ENCODE measurements at places on chromosomes 5 and 9. TPM values are rescaled to one million over a fixed set of nuclear protein-coding genes. Genes with fewer than 3 reads are reported as not detected.

SLC27A6 gene
- not detected for total RNA-seq

IL5 gene
- total RNA-seq, result not detected

KCNV2 gene
- total RNA-seq, result not detected

HAPLN1 gene
- total RNA-seq, result under 0.01 TPM

GABRA1 gene
- not detected for total RNA-seq

TTC39B gene
- total RNA-seq, result 6.7 TPM

SOHLH1 gene
- 0.05 TPM for total RNA-seq

FRRS1L gene
- total RNA-seq, result under 0.01 TPM

SLC36A2 gene
- total RNA-seq, result not detected

RLN1 gene
- total RNA-seq, result not detected

SYK gene
- not detected for total RNA-seq

KIAA1958 gene
- total RNA-seq, result 2.0 TPM

PSAT1 gene
- total RNA-seq, result 7.5 TPM

PIP5KL1 gene
- total RNA-seq, result 0.70 TPM

PCDHA8 gene
- not detected for total RNA-seq

NSMF gene
- 32.7 TPM for total RNA-seq

SLC6A19 gene
- total RNA-seq, result not detected

KCNIP1 gene
- 20.8 TPM for total RNA-seq

LMX1B gene
- not detected for total RNA-seq

TMEM252 gene
- total RNA-seq, result not detected

PCDHAC2 gene
- 0.34 TPM for total RNA-seq

PHF2 gene
- 16.0 TPM for total RNA-seq

NKD2 gene
- 0.17 TPM for total RNA-seq

LPAR1 gene
- 0.17 TPM for total RNA-seq

TEX53 gene
- not detected for total RNA-seq

TMEM232 gene
- 0.37 TPM for total RNA-seq

COL15A1 gene
- total RNA-seq, result 31.5 TPM

SLIT3 gene
- total RNA-seq, result not detected

RNF38 gene
- 43.9 TPM for total RNA-seq

KCNT1 gene
- not detected for total RNA-seq

FAM240B gene
- total RNA-seq, result not detected

MCIDAS gene
- total RNA-seq, result not detected

AQP7 gene
- not detected for total RNA-seq

ZNF658 gene
- total RNA-seq, result 5.3 TPM

CD180 gene
- 0.09 TPM for total RNA-seq

PCDHB4 gene
- total RNA-seq, result 0.17 TPM

NR2F1-AS1 gene
- 18.4 TPM for total RNA-seq

DDX4 gene
- total RNA-seq, result not detected

ELOVL7 gene
- total RNA-seq, result 0.09 TPM

SPINK6 gene
- not detected for total RNA-seq

DCP2 gene
- total RNA-seq, result 67.2 TPM

ADAMTS12 gene
- 2.3 TPM for total RNA-seq

ZNF879 gene
- 4.4 TPM for total RNA-seq

TMEFF1 gene
- 9.2 TPM for total RNA-seq

NEURL1B gene
- total RNA-seq, result 26.0 TPM

SCGB3A2 gene
- total RNA-seq, result not detected

UBE2QL1 gene
- total RNA-seq, result 0.05 TPM

PCDHB16 gene
- 0.17 TPM for total RNA-seq

ZNF454 gene
- 1.0 TPM for total RNA-seq

PCDHA9 gene
- under 0.01 TPM for total RNA-seq

GDNF gene
- total RNA-seq, result not detected

PDE8B gene
- under 0.01 TPM for total RNA-seq
